ENCODE measurements at places on chromosomes 6 and 20.

DNA sequence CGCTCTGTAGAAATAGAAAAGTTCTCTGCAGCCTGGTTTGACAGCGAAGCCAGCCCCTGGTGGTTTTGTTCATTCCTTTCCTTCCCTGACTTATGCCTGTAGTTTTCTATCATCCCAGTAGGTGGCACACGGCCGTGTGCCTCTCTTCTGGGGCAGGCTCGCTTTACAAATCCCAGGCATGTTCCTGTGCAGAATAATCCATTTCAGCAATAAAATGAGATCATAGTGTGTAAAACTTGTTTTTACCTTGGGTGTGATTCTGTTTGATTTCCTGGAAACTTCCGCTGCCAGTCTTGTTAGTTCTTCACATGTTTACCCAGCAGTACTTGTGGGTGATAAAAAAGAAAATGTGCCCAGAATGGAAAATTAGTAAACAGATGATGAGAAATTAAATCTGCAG is 7.4 kb upstream of the INSM1 start:
- DNase-seq = no peak

DNA sequence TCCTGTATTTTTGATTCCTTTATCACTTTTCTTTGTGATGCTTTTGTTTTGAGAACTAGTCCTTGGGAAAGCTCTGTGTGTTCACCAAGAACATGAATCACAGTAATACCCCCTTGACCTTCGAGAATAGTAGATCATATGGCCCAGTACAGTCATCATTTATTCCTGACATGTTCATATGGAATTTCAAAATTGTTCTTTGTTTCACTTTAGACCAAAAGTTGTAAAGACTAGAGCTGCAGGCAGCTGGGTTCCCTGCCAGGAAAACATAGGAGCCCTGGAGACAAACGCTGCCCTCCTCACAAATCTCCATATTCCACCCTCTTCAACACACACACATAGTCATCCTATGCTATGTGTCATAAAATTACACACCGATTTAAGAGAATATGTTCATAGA is 621.2 kb upstream of the EYS start:
- no peak for DNase-seq

GRCh38 chr6:99997141-99997540 is 3.1 kb upstream of the MCHR2 start:
- DNase-seq = no peak

- no peak for DNase-seq
Measured at GRCh38 chr6:23611776-23612381, 514.1 kb upstream of the NRSN1 start.

DNA sequence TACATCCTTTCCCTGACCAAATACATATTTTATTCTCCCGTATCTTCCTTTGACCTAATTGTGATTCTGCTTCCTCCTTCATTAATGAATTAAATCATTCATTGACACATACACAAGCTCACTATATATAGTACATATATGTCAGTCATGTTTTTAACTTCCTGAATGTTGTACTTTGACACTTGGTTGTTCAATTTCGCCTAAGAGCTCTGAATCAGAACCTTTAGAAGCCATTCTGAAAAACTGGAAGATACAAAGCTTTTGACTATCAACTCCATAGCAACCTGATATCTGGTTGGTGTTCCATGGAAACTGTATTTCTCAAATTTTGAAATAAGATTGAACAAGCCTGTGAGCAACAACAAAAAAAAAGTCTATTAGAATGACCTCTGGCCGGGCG is 27.3 kb upstream of the HFE start:
- no peak for DNase-seq

- DNase-seq = no peak
Measured at GRCh38 chr20:17679941-17680835, 1.9 kb downstream of the RRBP1 start.

DNA sequence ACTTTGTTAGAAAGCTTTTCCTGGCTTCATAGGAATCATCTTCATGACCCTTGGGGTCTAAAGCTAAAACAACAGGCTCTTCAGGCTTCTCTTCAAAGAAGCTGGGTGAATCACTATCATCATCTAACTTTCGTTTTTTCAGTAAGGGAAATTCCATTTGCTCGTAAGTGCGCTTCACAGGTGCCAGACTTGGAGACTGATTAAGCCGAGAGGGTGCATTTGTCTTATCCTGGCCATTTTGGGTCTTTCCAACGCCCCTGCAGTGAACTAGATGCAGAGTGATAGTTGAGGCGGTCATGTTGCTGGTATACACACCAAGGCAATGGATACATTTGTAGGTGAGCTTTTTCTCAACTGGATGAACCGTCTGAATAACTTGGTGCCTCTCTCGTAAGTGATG is 38.8 kb downstream of the ADNP start:
- no peak for DNase-seq

DNA sequence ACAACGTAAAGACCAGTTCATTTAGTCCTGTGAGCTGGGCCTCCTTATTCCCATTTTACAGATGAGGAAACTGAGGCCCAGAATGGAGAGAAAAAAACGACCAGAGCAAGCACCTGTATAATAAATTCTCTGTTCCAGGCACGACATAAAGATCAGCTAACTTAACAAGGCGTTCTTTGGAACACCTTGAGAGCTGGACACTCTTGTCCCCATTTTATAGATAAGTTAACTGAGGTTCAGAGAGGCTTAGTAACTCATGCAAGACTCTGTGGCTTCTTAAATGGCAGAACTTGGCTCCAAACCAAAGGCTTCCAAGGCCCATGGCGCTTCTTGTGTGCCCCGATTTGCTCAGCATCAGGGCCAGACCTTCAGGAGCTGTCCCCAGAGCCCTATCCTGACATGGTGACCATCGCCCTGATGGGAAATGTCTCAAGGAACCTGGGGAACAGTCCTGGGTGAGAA is 142.1 kb downstream of the VEGFA start:
- DNase-seq = no peak

DNA sequence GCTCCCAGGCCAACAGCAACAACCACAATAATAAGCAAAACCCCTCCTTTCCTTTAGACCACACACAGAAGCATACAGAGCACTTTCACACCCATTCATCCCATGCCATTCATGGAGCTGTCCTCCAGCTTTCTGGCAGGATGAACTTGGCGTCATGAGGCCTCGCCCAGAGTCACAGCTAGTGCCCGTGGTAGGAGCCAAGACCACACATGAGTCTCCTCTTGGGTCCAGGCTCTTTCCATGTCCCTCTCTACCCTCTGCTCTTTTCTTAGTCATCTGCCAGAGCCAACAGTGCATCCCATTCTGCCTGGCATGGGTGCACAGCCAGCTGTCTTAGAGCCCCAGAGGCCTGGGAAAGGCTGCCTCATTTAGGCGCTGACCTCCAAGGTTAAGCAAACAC is 1.8 kb upstream of the TGM3 start:
- DNase-seq = no peak

GRCh38 chr20:49631061-49631716 is 63.3 kb upstream of the PTGIS start:
- no peak for DNase-seq

GRCh38 chr20:14470231-14470899 is 133.0 kb upstream of the FLRT3 start:
- DNase-seq = no peak

DNA sequence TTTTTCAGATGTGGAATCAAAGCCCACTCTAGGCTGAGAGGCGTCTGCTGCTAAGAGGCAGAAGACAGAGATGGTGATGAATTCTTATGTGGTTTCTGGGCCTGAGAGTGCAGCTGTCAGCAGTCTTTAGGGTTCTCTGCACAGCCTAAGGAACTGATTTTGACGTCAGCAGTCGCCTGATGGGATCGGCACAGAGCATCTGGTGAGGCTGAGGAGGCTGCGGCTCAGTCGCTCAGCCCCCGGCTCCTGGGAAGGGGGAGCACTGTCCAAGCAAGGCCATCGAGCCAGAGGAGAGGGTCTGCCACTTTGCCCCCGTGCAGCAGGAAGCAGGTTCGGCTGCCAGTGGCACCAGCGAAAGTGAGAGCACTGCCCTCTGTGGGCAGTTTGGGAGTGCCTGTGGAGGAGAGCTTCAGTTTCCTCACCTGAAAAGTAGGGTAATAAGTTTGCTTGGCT is 92.5 kb downstream of the TCP11 start:
- no peak for DNase-seq

DNA sequence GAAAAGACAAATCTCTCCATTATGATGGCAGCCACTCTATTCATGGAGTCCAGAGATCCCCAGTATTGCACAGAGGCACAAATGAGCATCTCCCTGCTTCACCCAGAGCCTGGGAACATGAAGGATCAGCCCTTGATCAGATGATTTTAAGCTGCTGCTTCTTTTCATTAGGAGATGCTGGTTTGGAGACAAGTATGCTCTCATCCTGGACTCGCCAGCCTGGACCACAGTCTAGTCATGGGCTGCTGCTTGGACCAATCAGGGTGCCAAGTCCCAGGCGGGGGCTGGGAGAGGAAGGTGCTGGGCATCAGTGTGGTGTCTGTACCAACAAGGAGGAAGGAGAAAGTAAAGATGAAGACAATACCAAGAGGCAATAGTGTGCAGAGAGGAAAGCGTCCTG is 195.7 kb upstream of the FOXQ1 start:
- DNase-seq = no peak

- DNase-seq = no peak
Measured at GRCh38 chr6:134729561-134729960, 220.3 kb downstream of the ALDH8A1 start.

GRCh38 chr6:8392569-8392968 is 42.8 kb downstream of the SLC35B3 start:
- no peak for DNase-seq

- no peak for DNase-seq
Measured at GRCh38 chr6:97594844-97595243, 311.8 kb upstream of the MMS22L start.

DNA sequence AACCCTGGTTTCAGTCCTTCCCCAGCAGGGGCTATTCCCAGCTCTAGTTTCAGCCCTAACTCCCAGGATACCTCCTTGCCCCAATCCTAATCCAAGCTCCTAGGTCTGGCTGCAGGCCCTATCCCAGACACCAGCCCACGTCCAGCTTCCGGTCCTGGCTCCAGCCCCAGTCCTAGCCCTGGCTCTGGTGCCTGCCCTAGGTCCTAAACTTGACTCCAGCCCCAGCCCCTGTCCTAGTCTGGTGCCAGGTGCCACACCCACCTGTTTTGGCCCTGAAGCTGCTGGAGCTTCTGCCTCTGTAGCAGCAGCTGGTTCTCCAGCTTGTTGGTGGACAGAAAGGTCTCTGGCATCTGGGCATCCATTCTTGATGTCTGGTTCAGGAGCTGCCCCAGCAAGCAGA is 28.1 kb downstream of the ANGPT4 start:
- DNase-seq = no peak

- DNase-seq = no peak
Measured at GRCh38 chr6:170483413-170483812, 69.7 kb downstream of the PSMB1 start.

Data from stimulated activated CD8-positive, alpha-beta memory T cell treated with anti-CD3 and anti-CD28 coated beads, Interleukin-15, amount 100 ng/mL, for 24 hours (primary cell).